Activated T-helper 1 cell treated with anti-CD3 and anti-CD28 coated beads, Interleukin-2, amount 50 U/mL, for 16 hours (primary cell): ENCODE measurements at places on chromosomes 5 and 9.

GRCh38 chr9:2086971-2087370 is 71.8 kb downstream of the SMARCA2 start:
- no peak for DNase-seq

GRCh38 chr9:78860801-78861475 is 564.0 kb downstream of the PSAT1 start:
- no peak for DNase-seq

DNA sequence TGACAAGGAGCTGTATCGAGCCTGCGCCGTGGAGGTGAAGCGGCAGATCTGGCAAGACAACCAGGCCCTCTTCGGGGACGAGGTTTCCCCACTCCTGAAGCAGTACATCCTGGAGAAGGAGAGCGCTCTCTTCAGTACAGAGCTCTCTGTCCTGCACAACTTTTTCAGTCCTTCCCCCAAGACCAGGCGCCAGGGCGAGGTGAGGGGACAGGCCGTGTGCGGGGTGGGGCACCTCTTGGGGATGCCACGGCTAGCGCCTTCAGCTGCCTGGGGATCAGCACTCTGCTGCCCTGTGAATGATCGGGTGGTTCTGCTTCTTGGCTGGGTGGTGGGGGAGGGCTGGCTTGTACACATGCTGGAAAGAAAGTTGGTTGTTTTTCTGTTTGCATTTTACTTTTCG is 1.7 kb downstream of the NELFB start:
- DNase-seq, result no peak

DNA sequence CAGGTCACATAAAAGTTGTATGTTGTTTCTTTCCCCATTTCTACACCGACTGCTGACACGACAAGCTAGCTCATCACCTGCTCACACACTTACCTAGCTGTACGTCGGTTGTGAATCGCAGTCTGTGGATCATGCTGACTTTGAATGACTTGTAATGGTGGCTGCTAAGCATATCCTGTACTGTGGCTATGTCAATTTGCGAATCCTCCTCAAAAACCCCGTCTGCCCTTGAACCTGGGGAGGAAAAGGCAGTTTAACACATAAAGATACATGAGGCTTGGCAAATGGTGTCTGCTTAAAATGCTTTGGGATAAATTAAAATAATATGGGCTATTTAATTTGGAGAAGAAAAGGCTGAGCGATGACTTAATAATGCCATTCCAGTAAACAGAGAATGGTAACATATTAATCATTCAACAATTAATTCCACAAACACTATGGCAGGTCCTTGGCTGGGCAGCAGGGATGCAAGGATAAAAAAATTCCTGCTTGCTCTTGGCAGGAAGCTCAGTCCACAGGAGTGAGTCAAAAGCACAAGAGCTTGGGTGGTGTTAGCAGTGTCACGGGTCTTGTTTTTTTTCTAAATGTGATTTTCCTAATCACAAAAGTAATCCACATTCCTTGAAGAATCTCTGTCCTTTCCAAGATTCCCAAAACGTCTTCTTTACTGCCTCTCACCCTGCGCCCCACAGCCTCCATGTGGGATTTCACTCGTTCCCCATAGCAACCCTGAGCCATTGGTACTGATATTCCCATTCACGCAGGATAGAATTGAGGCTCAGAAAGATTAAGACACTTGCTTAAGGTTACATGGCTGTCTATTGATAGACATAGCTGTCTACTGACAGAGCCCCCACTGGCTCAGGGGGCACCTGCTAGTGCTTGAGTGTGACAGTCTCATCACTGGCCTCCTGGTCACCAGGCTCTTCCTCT is 222.4 kb downstream of the MAPKAP1 start:
- DNase-seq, result no peak

- no peak for DNase-seq
Measured at GRCh38 chr9:117414906-117415331, at the start of gene ASTN2. TSS of gene ASTN2 (minus strand) at chr9:117415057. CDS start at chr9:117414938, 119 bp downstream.

DNA sequence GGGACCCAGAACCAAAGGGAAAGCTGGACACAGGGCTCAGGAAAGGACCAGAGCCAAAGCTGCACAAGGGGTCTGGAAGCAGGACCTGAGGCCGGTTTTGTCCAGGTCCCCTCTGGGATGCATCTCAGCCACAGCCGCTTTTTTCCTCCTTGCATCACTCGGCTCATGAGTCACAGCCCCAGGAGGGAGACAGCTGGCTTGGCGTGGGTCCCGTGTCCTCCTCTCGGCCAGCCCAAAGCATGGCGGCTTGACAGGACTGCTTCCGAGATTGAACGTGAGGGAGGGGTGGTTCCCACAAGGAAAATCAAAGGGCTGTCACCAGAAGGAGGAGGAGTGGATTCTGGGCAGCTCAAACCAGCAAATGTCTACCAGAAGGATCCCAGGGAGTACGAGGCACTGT is 56.7 kb upstream of the CPLX2 start:
- DNase-seq, result no peak

DNA sequence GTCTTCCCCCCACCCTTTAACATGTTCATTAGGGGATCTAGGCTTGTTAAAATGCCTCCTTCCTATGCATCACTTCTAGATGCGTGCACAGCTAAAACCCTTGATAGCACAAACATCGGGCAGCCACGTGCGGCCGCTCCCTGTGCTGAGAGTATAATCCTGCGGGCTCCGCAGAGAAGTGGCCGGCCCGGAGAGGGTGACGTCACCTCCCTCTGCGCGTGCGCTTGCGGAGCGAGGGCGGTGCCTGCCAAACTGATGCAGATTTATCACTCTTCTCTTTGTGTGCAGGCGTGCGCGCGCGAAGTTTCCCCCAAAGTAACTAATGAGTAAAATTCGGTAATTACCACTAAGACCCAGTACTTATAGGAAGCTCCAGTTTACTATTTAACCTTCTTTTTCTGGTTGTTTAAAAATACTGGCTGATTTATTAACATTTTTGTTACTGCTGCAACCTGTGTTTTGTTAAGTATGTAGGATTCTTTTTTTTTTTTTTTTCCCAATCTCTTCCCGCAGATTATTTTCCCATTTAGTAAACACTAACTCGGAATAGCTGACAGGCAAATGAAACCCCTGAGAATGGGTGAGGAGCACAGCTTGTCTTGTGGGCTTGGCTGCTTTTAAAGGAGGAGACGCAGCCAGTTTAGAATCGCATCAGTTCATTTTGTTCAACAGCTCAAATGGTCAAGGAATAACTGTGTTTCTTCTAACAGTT is 121.6 kb downstream of the TRIO start:
- peak; percentile 25 for DNase-seq

GRCh38 chr5:78522476-78523260 is 125.9 kb downstream of the LHFPL2 start:
- DNase-seq, result no peak

DNA sequence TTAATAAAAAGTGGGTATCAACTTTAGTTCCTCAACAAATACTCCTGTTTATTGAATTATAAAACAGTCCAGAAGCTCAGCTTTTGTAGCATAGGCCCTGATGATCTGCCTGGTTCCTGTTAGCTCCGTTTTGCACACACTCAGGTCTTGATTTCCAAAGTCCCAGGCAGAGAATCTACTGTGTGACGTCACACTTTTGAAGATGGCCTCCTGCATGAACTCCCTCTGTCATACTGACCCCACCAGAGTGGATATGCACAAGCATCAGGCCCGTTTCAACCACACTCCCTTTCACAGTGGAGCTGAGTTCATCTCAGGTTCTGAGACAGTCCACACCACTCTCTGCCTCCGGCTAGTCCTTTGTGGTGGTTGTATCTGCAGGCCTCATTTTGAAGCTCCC is 353.1 kb downstream of the PTPRD start:
- no peak for DNase-seq

- no peak for DNase-seq
Measured at GRCh38 chr9:134988706-134989105, 71.0 kb upstream of the FCN1 start.

- no peak for DNase-seq
Measured at GRCh38 chr5:2946315-2946714, 194.8 kb upstream of the IRX2 start.
